ENCODE measurements at places on chromosomes 5 and 9.

- DNase-seq, result no peak
Observed at GRCh38 chr5:157607371-157608161, 32.0 kb upstream of the ADAM19 start.

DNA sequence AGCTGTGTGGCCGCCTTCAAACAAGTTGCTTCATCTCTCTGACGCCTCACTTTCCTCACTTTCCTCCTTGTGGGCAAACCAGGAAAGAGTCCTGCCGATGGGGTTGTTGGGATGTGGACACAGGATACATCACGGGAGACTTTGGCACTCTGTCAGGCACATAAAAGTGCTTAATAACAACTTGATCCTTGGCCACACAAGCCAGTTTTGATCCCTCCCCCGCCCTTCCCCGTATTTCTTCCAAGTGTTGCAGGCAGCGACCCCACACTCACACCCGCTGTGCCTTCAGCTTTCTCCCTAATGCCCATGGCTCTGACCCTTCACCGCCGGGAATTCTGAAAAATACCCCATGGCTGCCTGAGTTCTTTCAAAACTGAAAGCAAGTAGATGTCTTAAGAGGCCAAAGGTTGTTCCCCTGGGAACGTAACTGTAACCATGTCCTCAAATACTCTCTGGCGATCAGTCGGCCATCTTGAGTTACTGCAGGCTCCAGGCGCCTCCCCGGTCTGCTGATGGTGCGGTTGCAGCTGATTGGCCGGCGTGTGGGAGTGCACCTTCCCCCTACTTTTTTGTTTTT, 59.8 kb downstream of the ARHGEF37 start:
- DNase-seq, result no peak

DNA sequence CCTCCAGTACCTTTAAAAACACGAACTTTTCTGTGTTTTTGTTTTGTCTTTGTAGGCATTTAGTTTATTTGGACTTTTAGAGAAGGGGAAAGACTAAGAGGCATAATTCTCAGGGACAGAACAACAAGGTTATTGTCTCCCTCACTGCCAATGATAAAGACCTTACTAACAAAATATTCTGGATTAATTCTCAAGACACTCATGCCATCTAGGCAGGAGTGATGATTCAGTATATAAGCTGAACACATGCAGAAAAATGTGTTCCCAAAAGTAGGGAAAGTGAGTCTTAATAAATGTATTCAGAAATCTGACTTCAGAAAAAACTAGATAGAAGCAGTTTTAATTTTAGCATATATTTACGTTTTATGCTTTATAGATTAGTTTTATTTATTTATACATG, 17.4 kb upstream of the ASPN start:
- DNase-seq, result no peak

DNA sequence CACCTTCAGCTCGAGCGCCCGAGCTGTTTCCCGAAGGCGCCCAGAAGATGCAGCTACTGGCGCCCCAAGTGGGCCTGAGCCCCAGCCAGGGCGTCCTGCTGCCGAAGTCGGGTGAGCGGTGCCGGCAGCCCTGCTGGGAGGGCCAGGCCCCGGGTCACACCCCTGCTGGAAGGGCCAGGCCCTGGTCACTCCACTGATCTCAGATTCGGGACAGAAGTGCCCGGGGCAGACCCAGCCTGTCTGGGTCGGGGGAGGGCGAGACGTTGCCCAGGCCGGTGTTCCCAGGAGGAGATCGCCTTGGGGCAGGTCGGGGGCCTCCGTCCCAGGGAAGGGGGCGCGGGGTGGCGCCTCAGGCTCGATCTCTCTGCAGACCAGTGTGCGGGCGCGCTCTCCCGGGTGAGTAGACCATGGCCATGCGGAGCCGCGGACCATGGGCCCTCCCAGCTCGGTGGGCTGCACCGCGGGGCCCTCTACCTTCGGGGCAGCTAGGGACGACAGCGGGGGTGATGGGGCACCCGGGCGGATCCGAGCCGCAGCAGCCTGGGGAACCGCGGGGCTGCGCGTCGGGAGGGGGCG, 2.3 kb downstream of the LCNL1 start:
- DNase-seq, result no peak

DNA sequence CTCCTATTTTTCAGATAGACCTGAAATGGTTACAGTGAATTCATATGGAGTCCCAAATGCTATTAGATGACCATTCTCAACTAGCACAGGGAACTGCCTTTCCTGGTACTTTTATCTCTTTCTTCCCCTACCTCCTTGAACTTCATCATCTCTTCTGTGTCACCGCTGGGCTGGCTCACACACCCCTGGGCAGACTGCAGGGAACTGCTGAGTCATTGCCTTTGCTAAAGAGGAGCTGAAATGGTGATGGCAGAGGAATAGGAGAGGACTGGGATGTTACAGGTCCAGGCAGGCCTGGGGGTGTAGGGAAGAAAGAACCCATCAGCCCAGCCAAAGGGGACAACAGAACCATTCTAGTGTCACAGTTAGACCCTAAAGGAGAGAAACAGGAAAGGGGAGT, 322.3 kb downstream of the ASTN2 start:
- no peak for DNase-seq

- no peak for DNase-seq
Observed at GRCh38 chr5:87778876-87779275, 366.1 kb upstream of the CCNH start.
